Activated naive CD8-positive, alpha-beta T cell treated with anti-CD3 and anti-CD28 coated beads for 36 hours (primary cell): ENCODE measurements at places on chromosomes 2 and 18.
A peak's percentile ranks its signal among the peaks of the same experiment; 100 is the strongest.

DNA sequence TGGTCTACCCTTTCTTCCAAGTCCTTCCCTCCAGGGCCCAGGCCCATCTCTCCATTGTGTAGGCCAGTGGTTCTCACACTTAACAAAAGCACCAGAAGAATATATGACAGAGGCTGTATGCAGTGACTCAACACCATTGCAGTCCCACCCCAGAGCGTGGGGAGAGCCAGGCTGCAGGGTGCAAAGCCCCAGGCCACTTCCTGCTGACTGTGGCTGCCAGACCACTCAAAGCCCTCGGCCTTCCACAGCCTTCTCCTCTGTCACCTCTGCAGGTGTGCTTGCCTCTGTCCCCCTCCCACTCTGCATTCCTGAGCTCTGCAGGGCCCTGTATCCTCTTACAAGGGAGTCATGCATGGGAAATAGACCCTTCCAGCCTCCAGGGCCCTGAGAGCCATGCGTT is 40.4 kb upstream of the ARHGEF4 start:
- no peak for DNase-seq

GRCh38 chr2:31523871-31524492 is 56.8 kb downstream of the SRD5A2 start:
- peak; percentile 16 for DNase-seq

GRCh38 chr18:2967820-2968219 is 45.1 kb downstream of the LPIN2 start:
- no peak for DNase-seq

GRCh38 chr2:233301811-233302210 is 5.8 kb upstream of the SAG start:
- DNase-seq, result no peak

DNA sequence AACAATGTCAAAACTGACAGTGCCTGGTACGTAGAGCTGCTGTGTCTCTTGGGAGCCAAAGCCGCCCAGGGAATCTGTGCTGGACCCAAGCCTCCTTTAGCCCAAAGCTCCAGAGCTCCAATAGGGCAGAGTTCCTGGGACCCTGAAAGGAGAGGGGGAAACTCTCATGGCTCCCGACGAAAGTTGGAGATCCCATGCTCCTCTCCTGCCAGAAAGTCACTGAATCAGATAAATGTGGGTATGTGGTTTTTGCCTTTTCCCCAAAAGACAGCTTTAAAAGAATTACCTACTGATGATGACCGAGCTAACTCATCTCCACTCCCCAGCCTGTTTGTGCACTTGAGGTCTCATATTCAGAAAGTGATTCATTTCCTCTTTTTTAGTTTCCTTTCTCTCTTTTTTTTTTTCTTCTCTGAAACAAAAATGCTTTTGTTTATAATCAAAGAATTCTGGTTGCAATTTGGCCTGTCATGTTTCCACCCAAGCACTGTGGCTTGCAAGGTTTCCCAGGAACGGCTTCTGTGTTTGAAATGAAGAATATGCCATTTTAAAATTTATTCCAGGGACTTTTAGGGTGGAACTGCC is 14.1 kb upstream of the PMAIP1 start:
- DNase-seq, result peak; percentile 21

DNA sequence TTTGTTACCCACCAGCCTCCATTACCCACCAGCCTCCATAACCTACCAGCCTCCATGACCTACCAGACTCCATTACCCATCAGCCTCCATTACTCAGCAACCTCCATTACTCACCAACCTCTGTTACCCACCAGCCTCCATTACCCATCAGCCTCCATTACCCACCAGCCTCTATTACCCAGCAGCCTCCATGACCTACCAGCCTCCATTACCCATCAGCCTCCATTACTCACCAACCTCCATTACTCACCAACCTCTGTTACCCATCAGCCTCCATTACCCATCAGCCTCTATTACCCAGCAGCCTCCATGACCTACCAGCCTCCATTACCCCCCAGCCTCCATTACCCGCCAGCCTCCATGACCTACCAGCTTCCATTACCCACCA is 133.3 kb upstream of the HS6ST1 start:
- no peak for DNase-seq
